ENCODE measurements at places on chromosomes 7 and 10.

DNA sequence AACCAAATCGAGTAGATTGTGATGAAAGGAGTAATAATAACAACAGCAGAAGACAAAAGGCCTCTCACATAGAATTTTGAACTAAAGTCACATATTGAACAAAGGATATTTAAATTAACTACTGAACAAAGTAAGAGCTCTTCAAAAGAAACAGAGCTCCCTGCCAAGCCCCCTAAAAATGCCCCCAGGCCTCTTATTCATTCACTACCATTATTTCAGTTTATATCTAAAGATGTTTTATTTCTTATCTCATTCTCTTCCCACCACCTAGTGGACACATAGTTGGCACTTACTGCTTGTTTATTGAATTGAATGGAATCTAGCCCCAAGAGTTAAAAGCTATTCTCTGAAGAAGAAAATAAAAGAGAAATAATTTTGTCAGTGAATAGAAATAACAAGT, 37.4 kb downstream of the VCL start:
- DNase-seq, result peak; percentile 55

DNA sequence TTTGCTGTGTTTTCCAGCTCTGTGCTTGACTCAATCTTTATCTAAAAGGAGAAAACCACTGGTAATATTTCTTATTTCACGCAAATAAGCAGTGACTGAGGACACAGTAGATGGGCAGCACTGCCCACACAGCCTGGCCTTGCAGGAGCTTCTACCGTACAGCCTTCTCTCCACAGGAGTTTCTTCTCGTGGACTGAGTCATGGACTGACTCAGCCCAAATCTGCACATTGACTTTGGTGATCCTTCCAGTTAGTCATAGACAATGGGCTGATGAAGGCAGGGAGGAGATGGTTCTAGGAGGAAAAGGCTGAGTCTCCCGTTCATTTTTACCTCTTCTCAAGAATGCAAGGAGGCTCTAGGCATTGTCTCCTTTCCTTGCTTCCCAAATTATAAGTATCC, 200.7 kb downstream of the RAPGEF5 start:
- DNase-seq, result peak; percentile 76

- DNase-seq, result peak; percentile 90
Observed at GRCh38 chr7:23712368-23713284, 2.6 kb downstream of the STK31 start.

- no peak for DNase-seq
Observed at GRCh38 chr10:73813333-73813732, 1.9 kb upstream of the NDST2 start.

GRCh38 chr7:33054261-33054964, 8.2 kb downstream of the NT5C3A start:
- DNase-seq, result peak; percentile 74

- DNase-seq, result no peak
Observed at GRCh38 chr10:133068111-133069032, 19.4 kb upstream of the ADGRA1 start.

GRCh38 chr10:14448197-14448990, 117.7 kb upstream of the FRMD4A start:
- DNase-seq, result no peak

DNA sequence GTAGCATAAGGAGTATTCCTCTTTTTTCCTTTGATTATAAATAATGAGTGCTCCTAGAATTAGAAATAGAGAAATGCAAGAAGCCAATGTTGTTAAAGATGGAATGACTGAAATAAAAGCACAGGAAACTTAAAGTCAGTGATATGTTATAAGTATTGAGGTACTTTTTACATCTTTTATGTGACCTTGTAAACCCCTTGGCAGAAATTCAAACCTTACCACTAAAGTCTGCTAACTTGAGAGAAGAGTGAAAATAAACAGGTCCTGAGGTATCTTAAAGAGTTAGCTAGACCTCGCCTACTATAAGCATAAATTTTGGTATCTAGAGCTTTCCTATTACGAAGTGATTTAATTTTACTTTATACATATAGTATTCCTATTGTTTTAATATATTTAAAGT, 188.2 kb downstream of the DKK1 start:
- DNase-seq, result no peak

- DNase-seq, result no peak
Observed at GRCh38 chr10:98694014-98694413, 247.3 kb upstream of the HPS1 start.

DNA sequence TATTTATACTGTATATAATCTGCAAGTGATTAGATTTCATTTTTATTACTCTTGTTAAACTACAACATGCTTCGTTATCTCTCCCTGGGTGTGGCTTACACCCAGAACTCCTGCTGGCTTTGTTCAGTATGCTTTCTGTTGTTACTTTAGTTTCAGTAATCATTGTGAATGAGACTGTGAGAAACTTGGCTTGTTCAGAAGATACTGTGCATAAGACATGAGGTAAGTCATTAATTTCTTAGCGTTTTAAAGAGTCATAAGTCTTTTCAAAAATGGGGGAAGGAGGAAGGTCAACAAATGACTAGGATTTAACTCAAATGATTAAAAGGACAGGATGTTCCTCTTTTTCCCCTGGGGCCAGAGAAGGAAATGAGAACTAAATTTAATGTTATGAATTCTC, 11.6 kb upstream of the ADD3 start:
- DNase-seq, result no peak

DNA sequence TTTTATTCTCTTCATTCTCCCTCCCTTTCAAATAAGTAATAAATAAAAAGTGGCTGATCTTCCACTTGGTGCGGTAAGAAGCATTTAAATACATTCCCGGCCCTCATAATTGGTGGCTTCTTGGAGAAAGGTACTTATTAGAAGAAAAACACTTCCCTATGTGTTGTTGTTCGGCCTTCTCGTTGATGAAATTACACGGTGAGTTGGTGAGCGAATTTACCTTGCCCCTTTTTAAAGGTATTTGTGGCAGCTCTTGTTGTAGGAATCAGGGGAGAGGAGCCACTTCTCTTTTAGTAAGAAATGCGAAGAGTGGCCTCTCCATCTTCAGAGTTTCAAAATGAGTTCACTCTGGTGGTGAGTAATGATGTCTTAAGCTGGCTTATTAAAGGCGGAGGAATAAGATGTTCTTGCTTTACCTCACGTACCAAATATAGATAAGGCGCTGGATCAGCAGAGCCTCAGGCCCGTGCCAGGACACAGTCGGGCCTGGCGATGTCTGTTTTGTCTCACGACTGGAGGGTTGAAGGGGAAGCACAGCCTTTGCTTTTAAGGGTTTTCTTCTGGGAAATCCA, 135.9 kb downstream of the CUX1 start:
- peak; percentile 84 for DNase-seq

DNA sequence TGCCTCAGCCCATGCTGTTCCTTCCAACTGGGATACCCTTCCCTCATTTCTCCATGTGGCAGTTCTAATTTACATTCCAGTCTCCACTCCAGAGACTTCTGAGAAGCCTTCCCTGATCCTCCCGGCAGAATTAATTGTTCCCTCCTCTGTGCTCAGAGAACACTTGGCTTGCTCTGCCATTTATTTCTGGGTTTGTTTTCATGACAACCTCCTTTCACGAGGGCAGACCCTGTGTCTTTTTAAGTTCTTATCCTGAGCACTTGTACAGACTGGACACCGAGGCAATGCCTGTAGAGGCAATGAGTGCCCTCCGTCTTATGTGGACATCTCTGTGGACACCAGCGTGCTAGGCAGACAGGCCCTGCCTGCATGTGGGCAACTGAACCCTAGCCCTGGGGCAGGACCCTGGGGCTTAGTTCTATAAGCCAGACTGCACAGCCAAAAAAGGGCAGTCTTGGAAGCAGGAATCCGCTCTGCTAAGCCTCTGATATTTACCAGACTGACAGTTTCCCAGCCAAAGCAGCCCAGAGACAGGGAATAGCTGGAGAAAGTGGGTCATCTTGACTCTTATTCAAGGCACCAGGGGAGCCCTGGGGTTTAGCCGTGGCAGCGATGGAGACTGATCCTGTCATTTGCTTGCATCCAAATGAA, 474.0 kb downstream of the RPS24 start:
- no peak for DNase-seq

GRCh38 chr10:9243941-9244411, 1189.5 kb downstream of the GATA3 start:
- DNase-seq, result no peak

GRCh38 chr10:124992462-124993344, 50.8 kb downstream of the ZRANB1 start:
- peak; percentile 73 for DNase-seq

GRCh38 chr7:30468041-30468440, 10.5 kb downstream of the NOD1 start:
- no peak for DNase-seq

DNA sequence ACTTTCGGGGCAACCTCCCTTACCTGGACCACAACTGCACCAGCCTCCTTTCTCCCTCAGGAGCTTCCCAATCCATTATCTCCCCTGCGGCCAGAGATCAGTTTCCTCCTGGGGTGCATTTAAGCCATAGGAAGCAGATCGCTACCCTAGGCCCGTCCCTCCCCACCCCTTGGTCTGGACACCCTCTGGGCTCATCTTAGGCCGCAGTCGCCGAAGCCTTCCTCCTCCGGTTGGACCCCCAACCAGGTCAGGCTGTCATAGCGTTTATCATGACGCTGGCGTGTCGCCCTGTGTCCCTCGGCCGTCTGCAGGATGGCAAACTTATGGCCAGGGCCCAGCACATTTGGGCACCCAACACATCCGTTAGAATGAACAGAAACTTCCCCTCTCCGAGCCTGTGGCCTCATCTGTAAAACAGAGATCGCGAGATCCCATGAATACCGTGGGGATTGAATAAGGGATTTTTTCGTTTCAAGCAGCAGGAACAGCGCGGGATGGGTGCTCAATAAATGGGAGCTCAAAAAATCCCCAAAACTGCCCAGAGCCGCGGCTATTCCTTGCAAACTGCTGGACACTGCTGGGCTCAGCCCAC, 669 bp upstream of the AP5Z1 start:
- DNase-seq, result peak; percentile 82

DNA sequence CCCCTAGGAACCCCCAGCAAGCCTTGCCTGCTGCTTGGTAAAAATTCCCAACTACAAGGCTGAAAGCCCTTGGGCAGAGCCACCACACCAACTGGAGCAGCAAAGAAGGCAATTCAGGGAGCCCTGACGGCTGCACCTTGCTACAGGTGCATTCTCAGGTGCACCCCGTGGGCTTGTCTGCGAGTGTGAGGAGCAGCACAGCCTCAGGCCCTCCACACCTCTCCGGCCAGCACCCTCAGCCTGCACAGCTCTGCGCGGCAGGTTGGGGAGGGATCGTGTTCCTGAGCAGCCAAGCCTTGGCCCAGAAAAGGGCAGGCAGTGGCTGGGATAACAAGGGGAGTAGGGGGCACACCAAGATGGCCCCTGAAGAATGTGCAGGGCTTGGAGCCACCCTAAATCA, 104.1 kb downstream of the FAM53B start:
- DNase-seq, result no peak

DNA sequence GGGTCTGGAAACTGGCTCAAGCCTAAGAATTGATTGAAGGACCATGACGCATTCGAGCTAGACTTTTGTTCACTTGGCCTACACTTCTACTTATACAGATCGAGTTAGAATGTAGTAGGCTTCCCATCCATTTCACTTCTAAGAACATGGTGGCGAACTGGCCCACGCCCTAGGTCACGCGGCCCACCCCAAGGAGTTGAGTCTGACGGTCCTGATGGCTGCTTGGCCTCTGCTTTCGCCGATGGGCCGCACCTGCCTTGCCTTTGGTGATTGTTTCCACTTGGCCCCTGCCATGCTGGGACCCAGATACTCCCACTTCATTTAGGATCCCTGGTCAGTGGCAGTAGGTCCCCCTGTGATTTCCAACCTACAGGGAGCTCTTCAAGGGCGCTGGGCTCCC, 153.6 kb downstream of the PRKAG2 start:
- DNase-seq, result no peak

DNA sequence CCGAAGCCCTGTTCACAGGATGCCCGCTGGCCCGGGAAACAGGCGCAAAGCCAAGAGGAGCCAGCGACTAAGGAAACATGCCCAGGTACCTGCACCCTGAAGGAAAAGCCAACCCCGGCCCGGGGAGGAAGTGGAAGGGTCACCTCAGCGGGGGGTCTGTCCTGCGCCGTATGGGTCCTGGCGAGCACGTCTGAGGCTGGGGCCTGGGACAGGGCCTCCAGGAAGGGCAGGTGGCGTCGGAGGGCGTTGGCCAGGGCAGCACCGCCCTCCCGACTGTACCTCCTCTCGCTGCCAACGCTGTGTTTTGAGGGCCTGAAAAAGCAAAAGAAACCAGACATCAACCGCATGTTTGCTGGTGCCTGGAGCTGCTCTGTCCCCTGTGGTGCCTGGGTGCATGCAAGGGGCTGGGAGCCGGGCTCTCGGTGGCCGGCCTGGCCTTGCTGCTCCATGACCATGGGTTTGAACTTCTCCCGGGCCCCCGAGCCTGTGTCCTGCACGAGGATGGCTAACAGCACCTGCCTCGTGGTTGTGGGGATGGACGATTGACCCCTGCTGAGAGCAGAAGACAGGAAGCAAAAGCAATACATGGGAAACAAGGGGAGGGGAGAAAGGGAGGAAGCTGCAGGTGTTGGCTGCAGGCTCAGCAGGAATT, 395.3 kb downstream of the PTPRN2 start:
- no peak for DNase-seq

DNA sequence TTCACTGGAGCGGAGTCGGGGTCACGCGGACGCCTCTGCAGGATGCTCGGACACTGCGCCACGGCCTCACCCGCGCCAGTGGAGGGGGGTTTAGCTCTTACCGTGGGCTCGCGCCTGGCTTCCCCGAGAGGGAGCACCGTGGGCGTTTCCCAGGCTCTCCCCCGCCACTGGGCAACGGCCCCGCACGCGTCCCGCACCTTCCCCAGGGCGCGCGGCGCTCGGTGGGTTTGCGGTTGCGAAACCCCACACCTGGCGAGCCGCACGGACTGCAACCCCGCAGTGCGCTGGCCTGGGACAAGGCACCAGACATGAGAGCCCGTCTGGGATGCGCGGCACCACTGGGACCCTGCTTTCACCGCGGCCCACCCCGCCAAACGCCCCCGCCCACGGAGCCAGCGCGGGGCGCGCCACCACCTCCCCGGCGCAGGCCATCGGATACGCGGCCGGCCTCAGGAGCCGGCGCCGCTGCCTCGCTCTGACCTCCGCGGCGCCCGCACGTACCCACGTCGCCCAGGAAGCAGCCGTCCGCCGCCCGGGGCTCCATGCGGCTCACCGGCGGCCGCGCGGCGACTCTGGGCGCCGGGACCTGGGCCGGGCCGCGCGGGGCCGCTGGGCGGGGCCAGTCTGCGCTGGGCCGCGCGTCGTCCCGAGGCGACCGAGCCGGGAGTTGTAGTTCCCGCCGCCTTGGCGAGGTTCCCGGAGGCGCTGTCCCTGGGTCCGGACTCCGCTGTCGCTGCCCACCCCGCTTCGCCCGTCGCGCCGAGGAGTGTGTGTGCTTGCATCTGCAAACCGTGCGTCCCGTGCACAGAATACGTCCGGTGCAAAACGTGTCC, at the start of gene ASB13:
Gene ASB13 (minus strand): TSS at position 588 of the 833 bp plus-strand sequence. CDS start 44 bp downstream, at position 544.
- DNase-seq, result peak; percentile 70

DNA sequence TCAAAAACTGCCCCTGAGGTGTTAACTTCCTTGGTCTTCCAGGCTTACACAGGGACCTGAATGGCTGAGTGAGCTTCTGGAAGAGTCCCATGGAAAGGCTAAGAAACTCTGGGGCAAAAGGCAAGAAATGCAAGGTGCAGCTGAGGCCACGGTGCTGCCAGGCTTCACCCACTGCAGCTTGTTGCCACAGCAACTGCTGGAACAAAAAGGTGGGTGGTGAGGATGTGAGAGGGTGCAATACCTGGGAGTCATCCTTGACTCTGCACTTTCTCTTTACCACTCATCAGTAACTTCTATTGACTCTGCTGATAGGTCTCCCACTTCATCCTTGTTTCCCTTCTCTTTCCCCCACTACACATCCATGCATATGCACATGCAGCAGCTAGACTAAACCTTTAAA, 258.6 kb downstream of the BMPER start:
- no peak for DNase-seq
